ENCODE measurements at places on chromosomes 2 and 18. TPM values are rescaled to one million over a fixed set of nuclear protein-coding genes. Genes with fewer than 3 reads are reported as not detected.
A peak's percentile ranks its signal among the peaks of the same experiment; 100 is the strongest.

DNA sequence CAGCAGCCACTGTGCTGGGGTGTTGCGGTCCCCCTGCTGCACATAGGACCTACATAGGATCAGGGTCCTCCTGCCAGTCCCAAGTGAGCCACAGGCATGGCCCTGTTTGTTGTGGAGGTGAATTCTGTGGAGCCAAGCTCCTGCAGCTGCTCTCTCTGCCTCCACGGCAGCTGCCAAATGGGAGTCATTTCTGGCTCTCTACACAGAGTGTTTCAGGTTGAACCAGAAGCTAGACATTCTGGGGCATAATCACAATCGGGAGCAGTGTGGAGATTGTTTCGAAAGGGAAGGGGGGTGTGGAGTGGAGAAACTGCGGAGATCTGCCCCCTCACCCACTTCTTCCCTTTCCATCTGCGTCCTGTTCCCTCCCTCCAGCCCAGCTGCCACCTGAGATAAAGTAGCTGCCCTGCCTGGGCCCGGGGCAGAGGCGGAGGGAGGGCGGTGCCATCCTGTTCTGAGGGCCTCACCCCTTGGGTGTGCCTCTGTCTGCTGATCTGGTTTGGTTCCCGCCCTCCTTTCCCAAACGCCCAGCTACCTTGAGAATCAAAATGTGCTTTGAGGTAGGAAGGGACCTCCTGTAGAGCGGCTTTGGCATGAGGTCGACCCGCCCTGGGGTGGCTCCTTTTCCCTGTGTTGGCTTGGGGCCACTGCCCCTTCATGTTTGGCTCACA, 139.4 kb downstream of the WDSUB1 start:
- DNase-seq, result no peak

DNA sequence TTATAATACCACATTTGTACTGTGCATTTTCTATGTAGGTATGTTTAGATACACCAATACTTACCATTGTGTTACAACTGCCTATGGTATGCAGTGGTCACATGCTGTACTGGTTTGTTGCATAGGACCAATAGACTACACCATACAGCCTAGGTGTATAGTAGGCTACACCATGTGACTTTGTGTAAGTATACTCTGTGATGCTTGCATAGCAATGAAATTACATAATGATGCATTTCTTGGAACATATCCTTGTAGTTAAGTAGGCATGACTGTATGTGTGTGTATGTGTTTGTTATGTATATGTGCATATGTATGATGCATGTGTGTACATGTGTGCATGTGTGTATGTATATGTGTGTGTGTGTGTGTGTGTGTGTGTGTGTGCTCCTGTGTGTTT, 157.6 kb downstream of the TDRD15 start:
- DNase-seq, result no peak

DNA sequence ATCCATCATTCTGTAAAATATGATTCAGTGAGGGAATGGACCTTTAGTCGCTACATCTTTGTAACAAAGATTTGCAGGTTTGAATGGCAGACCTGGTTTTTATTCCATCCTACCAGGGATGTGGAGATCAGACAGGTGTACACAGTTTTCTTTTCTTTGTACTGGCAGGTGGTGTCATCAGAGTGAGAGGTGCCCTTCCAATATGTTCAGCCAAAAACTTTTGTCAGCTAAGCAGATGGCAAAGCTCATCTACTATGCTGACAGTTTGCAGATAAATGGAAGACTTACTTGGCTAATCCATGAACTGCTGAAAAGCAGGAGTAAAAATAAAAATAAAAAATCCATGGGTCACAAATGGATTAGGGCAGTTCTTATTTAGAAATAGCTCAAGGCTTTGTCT, 185.5 kb upstream of the DOK6 start:
- DNase-seq, result no peak

DNA sequence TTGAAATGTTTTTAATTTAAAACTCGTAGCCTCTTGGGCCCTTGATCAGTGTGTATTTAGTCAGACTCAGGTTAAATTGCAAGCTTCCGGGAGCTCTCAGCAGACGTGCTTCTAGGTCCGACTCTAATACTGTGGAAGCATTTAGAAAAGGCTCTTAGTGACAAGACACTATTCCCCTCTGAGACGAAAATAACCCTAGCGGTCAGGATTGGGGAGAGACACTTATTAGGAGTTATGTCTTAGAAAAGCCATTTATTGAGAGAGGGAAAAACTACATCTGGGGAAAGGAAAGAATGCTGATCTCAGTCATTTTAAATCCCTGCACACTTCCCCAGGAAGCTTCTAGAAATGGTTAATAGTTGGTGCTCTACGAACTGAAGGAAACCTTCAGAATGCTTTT, 110.5 kb upstream of the NCK2 start:
- no peak for DNase-seq

IL36B gene
- total RNA-seq, result not detected

GRCh38 chr2:225994748-225995405, 595.4 kb downstream of the NYAP2 start:
- no peak for DNase-seq

- no peak for DNase-seq
Measured at GRCh38 chr2:144114760-144115159, 405.2 kb downstream of the ZEB2 start.

ATP9B gene
- total RNA-seq, result 58.3 TPM

GRCh38 chr2:235746257-235746934, 252.6 kb downstream of the AGAP1 start:
- DNase-seq, result peak; percentile 60

- no peak for DNase-seq
Measured at GRCh38 chr2:63242747-63243146, 192.1 kb downstream of the OTX1 start.

HRH4 gene
- not detected for total RNA-seq

GRCh38 chr2:120683081-120683480, 52.6 kb upstream of the GLI2 start:
- DNase-seq, result no peak

FAM210A gene
- total RNA-seq, result 8.6 TPM

CDH19 gene
- total RNA-seq, result 191 TPM

- DNase-seq, result no peak
Measured at GRCh38 chr2:215811409-215812345, 201.7 kb downstream of the MREG start.

TPO gene
- total RNA-seq, result 11.3 TPM

Measured in tibial nerve (tissue), 4 donors.